ENCODE measurements at places on chromosomes 16 and 17. TPM values are rescaled to one million over a fixed set of nuclear protein-coding genes. Genes with fewer than 3 reads are reported as not detected.
A peak's percentile ranks its signal among the peaks of the same experiment; 100 is the strongest.

- no peak for DNase-seq
Observed at GRCh38 chr17:76872874-76873221, 4.6 kb downstream of the MGAT5B start.

DNA sequence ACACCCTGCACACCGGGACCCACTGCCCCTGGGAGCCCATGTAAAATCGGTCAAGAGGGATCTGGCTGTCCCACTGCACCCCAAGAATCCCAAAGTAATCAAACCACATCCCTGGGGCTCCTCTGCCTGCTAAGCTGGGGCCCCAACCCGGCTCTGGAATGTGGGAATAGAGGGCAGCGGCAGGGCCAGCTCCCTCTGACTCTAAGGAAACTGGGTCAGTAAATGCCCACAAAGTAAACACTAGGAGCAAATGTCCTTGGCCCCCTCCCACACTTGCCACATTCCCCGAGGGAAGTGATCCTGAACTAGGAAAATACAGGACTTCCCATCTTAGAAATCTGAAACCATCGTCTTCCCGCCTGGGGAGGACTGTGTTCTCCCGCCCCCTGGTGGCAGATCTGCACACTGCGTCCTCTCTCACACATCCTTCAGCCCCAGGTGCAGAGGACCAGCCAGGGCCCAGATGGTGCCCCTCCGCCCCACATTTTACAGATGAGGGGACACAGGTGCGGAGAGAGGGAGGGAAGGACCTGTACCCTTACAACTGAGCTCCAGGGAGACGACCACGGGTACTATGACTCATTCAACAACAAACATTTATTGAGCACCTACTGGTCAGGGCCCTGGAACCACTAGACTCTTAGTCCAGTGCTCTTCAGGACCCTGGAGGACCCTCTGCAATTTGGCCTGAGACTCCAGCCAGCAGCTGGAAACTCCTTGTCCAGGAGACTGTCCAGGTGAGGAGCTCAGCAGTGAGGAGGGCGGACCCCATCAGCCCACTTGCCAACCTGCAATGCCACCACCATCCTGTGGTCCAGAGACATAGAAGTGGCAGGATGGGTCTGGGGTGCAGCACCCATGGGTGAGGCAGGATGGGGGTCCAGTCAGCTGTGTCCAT lies 10.1 kb downstream of the P3H4 start:
- DNase-seq, result peak; percentile 85

DNA sequence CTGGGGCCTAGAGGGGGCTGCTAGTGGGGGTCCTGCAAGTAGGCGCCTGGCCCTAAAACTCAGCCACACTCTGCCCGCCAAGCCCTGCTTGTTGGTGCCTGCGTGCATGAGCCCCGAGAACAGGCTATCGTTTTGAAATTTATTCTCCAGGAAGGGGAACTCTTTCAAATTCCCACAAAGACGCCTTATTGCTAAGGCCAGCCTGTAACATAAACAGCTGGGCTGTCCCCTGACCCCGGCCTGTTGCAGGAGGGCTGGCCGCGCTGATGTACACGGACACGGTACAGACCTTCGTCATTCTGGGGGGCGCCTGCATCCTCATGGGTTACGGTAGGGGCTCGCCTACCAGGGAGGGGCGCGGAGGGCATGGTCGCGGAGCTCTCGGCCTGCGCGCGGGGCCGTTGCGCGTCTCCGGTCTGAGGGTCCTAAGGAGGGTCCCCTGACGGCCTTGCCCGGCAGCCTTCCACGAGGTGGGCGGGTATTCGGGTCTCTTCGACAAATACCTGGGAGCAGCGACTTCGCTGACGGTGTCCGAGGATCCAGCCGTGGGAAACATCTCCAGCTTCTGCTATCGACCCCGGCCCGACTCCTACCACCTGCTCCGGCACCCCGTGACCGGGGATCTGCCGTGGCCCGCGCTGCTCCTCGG lies 4.3 kb downstream of the SLC5A2 start:
- peak; percentile 28 for DNase-seq

The PLA2G10 gene
- 5.6 TPM for total RNA-seq

DNA sequence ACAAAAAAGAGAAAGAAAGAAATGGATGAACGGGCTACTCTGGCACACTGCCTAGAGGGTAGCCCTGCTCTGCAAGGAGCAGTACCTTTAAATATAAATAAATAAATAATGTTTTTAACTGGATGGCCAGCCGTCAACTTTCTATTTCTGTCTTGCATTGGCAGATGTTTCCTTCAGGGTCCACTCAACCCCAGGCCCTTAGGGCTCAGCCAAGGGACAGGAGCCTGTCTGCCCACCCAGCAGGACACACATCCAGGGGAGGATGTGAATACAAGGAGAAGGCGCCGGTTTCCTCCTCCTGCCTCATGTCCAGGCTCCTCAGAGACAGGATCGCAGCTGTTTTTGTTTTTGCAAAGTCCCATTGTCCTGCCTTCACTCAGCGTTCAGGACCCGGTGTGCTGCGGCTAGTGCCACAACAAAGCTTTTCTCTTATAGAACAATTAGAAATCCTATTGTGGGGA lies 22.6 kb downstream of the TTYH2 start:
- peak; percentile 57 for DNase-seq

DNA sequence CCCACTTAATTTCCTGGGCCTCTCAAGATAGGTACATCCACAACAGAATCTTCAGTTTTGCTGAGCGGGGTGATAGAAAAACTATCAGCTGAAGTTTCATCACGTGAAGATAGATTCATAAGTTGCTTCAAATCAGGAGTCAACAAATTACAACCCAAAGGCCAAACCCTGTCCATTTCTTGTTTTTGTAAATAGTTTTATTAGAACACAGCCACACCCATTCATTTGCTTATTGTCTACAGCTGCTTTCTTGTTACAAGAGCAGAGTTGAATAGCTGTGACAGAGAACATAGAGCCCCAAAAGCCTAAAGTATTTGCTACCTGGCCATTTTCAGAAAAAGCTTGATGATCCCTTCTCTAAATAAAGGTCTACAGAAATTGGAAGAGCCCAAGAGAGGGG lies 300.1 kb upstream of the CDH5 start:
- DNase-seq, result no peak

DNA sequence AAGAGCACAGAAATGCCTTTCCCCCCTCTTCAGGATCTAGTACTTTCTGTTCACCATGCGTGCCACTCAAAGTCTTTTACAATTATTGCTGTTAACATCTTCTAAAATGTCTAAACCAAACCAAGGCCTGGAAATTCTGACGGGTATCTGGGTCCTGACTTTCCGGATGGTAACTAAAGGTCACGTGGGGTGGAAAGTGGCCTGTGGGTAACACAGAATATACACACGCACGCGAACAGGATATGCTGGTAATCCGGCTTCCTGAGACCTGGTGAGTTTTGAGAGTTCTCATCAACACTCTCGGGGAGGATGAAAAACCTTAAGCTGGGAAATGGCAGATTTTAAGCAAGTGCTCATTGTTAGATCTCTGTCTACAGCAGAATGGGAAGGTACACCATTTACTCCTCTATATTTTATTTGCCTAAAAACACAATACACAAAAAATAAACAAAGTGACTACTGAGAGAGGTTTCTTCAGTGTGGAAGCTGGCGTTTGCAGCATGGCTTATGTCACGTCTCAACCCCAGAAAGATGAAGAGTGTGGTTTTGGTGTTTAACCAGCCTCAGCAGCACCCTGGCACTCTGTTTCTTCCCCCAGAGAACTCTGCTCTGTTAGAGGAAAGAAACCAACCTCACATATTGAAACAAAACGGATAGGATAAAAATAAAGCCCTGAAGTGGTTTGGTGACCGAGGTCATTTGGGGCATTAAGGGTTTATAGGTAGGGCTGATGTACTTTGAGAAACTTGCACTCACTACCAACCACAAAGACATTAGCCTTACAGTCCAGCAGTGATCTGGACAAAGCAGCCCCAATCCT lies 37.3 kb downstream of the SMG6 start:
- DNase-seq, result no peak

GRCh38 chr17:73091770-73092522 lies 542 bp downstream of the SLC39A11 start:
- no peak for DNase-seq

- no peak for DNase-seq
Observed at GRCh38 chr16:87016046-87017035, 300.9 kb downstream of the C16orf95 start.

DNA sequence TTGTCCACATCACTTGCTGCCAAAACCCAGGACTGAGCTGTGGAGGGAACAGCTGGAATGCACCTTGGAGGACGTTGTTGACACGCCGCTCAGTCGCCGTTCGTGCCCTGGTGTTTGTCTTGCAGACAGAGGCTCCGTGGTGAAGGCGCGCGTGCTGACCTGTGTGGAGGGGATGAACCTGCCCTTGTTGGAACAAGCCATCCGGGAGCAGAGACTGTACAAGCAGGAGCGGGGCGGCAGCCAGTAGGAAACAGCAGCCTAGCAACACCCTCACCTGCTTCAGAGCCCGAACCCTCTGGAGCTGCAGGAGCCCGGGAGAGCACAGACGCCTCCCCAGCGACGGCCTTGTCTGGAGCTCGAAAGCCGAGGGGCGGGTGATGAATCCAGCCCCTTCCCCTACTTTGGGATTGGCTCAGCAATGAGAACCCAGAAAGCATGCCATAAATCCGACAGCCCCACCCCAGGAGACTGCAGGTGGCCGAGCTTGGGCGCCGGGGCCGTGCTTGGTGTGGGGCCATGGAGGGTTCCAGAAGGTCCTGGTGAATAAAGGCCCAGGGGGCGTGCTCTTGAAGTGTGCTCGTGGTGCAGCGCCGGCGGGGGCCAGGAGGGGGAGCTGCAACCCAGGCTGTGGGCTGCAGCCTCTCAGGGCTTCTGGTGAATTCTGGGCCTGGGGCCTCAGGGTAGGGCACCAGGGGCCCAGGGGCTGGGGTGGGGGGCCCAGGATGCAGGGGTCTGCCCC lies 470 bp upstream of the CDK3 start:
- DNase-seq, result peak; percentile 23

DNA sequence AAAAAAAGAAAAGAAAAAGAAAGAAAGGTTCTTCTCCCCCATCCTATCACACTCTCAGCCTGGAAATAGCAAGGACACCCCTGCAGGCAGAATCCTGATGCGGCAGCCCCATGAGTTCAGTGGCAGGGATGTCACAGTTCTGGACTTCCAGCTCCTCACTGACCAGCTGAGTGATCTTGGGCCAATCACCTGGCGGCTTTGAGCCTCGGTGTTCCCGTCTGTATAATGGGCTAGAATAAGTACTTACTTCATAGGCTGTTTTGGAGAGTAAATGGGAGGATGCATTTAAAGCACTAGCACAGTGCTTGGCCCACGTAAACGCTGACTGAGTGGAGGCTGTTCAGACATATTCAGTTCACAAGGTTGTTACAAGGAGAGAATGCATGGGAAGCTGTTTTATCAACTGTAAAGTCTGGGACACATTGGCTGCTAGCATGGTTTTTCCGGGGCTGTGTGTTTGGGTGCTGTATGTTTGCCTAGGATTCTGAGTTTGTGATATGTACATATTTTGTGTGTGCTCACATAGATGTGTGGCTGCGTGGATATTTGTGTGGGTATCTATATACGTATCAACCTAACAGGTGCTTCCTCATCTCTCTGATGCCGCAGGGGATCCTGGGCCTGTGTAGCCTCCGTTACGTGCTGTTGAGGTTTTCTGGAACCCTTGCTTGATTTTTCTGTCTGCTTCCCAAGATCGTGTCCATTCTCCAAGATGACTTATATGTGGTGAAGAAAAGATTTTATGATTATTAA lies 3.4 kb downstream of the BHLHA9 start:
- no peak for DNase-seq

DNA sequence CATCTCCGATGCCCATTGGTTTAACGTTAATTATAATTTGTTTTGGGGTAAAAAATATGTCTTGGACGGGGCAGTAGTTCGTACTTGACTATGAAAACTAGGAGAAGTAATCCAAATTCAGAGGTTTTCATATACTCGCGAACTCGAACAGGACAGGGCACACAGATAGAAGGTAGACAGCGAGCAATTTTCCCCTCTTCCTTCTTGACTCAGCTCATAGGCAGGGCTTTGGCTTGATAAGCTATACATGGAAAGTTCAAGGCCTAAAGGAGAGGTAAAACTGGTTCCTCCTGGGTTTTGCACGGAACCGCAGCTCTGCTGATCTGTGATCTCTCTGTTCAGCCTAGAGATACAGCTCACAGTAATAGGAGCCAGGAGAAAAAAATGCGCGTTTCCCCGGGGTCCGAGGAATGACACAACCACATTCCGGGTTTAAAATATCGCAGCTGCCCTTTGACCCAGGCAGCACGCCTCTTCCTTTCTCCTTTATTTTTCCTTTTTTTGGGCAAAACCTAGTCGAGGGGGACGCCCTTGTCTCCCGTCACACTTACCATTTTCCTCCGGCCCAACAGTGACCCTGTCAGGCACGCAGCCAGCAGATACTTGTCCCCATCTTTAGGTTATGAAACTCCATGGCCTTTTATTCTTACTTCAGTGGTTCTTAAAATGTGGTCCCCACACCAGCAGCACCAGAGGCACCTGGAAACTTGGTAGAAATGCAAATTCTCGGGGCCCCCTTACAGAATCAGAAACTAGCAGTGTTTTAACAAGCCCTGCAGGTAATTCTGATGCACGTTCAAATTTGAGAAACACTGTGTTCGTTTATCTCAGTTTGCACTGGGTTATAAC lies 1.7 kb upstream of the LASP1 start:
- DNase-seq, result peak; percentile 67

The CDK5RAP3 gene
- 129 TPM for total RNA-seq

The PPL gene
- 78.5 TPM for total RNA-seq

The PNMT gene
- 1.9 TPM for total RNA-seq

DNA sequence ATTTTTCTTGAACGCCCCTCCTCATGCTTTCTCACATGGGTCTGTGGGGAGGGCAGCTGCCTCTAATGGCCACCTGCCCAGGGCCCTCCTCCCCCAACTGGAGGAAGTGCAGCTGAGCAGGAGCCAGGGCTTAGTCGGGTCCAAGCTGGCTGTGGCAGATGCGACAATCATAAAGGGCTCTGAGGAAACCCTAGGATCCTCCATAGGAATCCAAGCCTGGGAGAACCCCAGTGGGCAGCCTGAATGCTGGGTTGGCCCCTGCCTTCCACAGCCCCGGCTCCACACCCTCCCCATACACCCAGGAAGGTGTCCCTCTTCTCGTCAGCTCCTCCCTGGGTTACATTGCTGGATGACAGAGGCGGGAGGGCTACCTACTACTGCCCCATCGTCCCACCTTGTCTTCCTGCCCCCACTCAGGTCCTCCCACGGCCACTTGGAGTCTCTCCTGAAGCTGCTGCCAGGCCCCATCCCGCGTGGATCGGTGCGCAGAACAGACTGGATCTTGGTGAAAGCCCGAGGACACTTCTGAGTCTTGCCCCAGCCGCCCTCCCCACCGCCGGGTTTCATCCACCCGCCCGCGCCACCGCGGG lies 15.6 kb upstream of the CBFB start:
- peak; percentile 39 for DNase-seq
